ENCODE measurements at places on chromosomes 5 and 9.

DNA sequence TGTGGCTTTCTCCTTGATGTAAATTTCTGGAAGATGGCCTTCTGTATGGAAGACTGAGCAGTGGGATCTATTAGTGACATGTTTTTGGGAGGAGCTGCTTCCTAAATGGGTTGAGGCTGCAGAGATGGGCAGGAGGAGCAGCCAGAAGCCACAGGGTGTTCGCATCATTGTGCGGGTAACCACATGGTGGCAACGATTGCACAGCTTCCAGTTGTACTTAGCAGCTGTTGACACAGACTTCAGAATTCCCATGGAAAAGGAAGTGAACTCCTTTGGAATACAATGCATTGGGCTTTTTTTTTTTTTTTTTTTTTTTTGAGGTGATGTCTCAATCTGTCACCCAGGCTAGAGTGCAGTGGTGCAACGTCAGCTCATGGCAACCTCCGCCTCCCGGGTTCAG lies 297.3 kb downstream of the NR3C1 start:
- no peak for DNase-seq

DNA sequence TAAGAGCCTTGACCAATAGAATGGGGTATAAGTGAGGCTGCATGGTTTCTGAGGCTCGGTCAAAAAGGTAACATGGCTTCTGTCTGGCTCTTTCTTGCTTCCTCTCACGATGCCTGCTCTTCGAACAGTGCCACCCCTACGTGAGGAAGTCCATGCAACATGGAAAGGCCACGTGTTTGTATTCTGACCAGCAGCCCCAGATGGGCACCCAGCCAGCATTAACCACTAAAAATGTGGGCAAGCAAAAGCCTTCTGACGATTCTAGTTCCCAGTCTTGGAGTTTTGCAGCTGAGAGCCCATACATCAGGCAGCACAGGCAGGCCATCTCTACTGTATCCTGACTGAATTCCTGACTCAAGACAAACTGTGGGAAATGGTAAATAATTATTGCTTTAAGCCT lies 24.2 kb upstream of the NREP start:
- DNase-seq, result no peak

DNA sequence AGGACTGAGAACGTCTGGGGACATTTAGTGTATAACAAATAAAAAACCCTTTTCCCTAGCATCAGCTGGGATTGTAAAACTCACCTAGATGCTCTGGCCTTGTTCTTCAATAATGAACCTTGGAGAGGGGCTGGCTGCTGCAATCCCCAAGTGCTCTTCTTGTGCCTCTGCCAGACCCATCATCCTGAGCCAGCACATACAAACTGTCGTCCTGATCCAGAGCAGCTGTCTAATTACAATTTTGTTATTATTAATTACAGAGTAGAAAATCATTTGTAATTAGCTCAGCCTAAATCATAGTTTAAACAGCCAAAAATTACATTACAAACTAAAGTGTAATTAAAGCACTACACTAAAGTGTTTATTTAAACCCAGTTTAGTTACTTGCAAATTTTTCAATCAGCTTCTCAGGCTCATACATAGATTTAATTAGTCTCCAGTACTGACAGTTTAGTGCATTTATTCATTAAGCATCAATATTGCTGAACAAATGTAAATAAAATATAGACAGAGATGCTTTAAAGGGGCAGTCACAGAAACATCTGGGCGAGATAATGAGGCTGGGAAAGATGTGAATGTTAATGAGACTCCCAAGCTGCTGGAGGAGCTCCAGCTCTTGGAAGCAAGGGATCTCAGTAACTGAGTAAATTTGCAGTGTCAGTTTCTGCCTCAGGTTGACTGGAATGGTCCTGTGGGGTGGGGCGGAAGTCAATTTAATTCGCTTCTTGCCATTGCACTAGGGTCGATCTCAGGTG lies 632.3 kb upstream of the TLE4 start:
- DNase-seq, result peak; percentile 26

DNA sequence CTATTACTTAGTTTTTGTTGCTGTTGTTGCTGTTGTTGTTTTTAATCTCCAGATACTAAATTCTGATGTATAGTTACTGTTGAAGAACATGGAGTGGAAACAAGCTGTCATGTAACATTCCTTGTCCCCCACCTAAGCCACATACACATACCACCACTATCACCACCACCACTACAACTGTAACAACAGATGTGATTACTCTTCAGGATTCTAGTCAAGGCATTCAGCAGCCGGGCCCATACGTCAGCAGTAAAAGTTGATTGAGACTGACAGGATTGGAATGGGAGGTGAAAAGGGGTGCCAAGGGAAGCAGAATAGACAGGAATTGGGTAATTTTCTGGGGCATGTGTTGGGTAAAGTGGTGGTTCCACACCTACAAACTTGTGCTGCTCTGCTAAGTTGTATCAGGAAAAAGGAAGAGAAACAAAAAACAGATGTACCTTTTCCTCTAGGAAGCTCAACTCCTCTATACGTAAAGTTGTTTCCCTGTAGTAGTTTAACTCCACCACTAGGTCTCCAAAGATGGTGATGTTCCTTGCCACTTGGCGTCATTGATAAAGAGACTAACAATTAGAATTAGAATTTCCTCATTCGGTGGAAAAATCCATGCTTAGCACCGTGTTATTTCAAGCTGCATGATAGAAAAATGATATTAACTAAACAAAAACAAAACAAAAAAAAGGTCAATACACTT lies 138.6 kb downstream of the ARRDC3 start:
- no peak for DNase-seq

DNA sequence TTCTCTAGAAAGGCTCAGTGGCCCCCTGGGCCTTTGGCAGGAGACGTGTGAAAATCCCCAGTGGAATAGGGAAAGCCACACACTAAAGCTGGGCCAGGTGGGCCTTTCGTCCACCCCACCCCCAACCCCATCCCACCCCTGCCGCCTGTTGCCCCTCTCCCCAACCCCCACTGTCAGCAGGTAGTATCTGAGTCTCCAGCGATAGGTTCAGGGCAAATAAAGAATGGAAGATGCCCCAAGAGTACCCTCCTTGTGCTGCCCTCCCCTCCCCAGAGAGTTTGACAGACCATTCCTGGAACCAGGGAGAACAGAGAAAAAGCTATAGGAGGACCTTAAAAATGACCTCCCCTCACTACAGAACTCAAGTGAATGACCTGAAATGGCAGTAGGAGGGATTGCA lies 36.7 kb upstream of the UBE2D2 start:
- no peak for DNase-seq

GRCh38 chr5:143370440-143370839 lies 33.0 kb downstream of the NR3C1 start:
- DNase-seq, result no peak

DNA sequence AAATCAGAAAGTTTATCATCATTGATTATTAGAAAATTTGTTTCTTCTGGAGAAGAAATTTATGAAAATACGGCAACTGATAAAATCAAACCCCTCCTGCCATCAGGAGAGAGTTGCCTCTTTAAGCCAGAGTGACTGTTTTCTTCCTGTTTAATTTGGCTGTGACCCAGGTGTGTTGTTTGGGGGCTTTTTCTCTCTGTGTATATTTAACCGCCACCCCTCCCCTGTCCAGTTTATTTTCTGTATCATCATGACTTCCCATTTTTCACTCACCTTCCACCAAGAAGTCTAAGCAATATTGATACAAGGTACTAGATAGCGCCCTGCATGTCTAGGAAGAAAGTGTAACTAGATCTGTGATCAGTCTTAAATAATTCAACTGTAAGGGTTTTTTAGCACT lies 50.1 kb downstream of the FAM78A start:
- no peak for DNase-seq

DNA sequence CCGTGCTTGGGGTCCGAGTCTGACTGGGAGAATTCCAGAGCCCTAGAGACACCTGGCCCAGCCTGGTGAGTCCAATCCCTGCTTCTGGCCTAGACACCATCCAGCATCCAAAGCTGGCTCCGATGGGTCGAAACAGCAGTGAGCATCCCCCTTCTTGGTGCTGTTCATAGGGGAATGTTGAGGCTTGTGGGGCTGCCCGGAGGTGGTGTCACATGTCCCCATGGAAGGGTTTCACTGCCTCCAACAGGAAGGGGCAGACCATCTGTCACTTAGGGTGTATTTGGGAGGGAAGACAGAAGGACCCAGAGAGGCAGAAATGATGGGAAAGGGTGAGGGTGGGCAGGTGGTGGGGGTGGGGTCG lies 13.9 kb downstream of the C9orf50 start:
- no peak for DNase-seq

GRCh38 chr9:7154650-7155049 lies 396.9 kb downstream of the KDM4C start:
- DNase-seq, result no peak

- DNase-seq, result no peak
Measured at GRCh38 chr5:146369691-146370090, 31.1 kb downstream of the POU4F3 start.

DNA sequence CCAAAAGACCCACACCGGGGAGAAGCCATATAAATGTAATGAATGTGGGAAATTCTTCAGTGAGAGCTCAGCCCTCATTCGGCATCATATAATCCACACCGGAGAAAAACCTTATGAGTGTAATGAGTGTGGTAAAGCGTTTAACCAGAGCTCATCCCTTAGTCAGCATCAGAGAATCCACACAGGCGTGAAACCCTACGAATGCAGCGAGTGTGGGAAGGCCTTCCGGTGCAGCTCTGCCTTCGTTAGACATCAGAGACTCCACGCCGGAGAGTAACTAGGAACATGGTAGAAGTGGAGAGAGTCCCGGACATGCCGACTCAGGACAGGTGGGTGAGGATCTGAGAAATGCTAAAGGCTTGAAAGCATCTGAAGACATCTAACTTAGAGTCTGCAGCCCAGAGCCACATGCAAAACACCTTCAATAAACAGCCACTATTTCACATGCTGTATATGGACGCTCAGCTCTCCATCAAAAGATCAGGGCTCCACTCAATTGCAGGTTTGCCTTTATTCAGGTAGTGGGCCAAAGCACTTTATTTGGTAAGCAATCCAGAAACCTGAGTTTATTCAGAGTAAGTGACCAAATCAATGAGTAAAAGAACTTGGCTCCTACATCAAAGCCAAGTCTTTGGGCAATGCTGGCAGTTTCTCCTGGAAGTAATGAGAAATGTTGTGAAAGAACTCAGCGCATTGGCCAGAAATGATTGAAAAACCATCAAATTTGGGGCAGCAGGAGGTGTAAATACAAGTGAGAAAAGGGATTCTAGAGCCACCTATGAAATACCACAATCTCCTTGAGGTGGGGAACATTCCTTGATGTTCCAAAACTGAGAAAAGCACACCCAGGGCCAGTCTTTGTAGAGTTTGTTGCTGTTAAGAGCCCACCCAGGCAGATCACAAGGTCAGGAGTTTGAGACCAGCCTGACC lies 6.0 kb downstream of the RPL12 start:
- DNase-seq, result no peak

- no peak for DNase-seq
Measured at GRCh38 chr5:4205398-4205797, 609.8 kb downstream of the IRX1 start.

DNA sequence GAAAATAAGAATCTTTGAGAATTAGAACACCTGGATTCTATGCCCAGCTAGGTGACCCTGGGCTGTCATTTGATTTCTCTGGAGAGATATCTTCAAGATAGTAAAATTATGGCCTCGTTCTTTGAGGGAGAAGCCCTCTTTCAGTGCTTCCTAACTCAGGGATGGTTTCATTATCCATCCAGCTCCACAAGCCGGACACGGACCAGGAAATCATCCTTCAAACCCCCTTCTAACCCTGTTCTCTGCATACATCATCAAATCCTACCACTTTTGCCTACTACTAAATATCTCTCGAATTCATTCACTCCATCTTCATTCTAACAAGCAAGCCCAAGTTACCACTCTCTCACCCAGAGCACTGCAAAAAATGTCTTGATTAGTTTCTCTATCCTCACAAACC lies 57.2 kb downstream of the MAPKAP1 start:
- DNase-seq, result no peak

- DNase-seq, result no peak
Measured at GRCh38 chr5:60102961-60103693, 209.6 kb upstream of the PDE4D start.

DNA sequence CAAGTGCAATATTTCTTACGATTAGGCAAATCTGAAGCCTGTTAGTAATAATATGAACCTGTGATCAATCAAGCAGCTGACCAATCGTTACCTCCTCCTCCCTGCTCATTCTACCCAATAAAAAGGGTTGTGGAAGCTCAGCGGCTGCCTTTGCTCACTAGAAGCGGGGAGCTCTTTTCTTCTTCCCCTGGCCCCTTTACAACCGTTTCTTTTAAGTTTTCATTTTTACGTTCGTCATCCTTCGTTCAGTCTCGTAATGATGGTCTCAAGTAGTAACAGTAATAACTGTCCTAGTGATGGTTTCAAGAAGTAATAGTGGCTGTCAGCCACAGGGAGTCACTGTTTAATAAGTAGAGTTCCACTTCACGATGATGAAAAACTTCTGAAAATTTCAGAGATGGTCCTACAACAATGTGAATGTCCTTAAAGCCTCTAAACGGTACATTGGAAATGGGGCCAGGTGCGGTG lies 6.2 kb downstream of the UGT3A2 start:
- DNase-seq, result no peak

DNA sequence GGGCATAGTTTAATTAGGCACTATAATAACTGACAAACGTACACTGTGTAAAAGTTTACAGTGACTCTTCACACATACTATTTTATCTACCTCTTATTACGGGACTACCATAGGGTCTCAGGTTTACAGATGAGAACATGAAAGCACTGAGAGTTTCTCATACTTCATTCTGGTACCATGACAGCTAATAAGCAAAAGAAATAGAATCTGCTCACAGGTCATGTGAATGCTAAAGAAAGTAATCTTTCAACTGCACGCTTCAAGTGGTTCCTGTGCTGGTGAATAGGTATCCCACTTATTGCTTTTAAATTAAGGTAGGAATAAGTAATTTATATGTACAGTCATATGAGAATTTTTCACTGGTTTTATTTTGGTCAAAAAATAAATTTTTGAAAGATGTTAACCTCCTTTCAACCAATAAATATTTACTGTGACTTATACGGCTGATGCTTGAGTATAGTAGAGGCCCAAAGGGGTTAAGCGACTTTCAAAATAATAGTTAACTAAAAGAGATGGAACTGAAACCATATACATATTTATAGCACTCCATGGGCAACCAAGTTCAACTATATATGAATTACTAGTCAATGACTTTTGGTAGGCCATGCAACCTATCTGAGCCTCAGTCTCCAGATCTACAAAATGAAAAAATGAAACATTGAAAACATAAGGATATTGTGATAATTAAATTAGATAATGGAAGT lies 8.1 kb downstream of the CDKN2A start:
- DNase-seq, result no peak

DNA sequence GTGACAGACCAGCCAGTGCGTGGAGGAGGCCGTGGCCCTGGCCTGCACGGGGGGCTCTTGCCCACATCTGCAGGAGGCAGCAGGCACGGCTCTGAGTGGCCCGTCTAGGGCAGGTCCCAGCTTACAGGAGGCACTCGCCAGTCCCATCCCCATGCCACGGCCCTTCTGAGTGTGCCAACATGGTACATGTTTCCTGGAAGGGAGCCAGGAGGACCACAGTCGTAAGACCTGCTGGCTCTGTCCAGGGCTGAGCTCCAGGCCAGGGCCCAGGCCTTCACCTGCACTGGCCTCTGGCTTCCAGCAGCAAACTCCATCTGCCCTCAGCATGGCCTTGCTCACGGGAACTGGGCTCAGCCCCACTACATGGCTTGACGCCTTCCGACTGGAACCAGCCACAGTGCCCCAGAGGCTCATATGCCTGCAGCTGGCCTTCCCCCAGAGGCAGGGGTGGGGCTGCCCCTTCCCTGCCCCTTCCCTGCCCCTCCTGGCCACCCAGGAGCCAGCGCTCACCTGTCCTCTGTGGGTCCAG lies 3.8 kb downstream of the NKD2 start:
- no peak for DNase-seq

Data from NCI-H1417 treated with DMSO at 0.1 percent for 48 hours (cell line).